ENCODE measurements at places on chromosomes 13 and 19. TPM values are rescaled to one million over a fixed set of nuclear protein-coding genes. Genes with fewer than 3 reads are reported as not detected.

GRCh38 chr13:113485545-113485944 is 5.0 kb downstream of the DCUN1D2 start:
- DNase-seq, result no peak

The ZSCAN4 gene
- polyA plus RNA-seq, result not detected

The C2CD4C gene
- 2.8 TPM for polyA plus RNA-seq

DNA sequence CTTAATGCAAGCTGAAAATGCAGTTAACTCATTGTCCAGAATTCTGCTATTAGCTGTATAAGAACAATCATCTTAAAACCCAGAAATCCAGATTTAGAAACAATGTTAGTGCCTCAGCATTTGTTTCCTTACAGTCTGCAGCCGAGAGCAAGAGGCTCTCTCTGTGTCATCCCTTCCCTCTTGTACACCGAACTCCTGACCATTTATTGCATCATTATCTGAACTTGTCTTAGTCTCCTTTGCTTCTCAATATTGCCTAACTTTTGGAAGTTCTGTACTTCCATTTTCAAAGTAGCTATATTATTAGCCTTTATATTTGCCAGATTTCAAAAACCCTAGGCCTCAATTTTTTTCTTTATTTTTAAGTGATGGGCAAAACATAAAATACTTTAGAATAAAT is 27.1 kb downstream of the RNASEH2B start:
- no peak for DNase-seq

DNA sequence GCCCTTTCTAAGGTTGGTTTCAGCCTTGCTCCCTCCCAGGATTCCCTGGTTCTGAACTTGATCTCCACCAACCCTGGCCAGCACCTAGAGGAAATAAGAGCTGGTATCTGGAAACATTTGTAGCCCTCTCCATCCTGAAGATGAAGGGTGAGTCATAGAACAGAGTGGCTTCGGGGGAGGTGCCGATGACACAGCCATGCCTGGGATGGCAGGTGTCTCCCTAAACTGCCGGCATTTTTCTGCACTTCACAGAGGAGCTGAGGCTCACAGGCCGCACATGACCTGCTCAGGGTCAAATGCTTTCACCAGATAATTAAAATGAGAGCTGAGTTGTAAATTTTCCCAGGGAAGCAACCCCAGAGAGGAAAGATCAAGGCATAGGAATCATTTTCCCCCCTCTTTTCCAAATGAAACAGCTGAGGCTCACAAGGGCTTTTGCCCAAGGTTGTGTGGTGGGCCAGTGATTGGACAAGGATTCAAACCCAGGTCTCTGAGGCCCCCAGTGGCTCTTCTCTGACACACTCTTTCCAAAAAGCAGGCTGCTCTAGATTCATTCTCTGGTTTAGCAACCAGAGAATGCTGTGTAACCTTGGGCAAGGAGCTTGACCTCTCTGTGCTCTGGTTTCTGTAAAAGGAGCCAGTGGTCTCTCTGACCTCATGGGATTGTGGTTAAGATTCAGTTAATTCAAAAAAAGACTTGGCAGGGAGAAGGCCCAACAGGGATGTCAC is 1.2 kb upstream of the SLC25A42 start:
- no peak for DNase-seq

DNA sequence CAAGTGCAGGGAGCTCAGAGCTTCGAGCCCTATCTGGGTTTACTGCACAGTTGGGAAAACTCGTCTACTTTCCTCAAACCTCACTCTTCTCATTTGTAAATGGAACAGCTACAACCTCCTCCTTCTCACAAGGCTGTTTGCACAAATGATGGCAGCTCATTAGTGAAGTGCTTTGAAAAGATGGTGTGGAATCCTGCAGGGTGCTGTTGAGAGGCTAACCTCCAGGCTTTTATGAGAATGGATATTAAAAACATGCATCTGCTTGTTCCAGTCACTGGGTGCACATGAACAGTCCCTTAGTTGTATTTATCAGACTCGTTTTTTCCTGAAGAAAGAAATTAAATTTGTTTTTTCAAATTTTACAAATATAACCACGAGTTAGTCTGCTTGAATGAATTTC is 36.6 kb downstream of the PCDH8 start:
- no peak for DNase-seq

GRCh38 chr19:38869836-38870607 is 8.1 kb downstream of the RINL start:
- no peak for DNase-seq

- DNase-seq, result no peak
These were observed 14.3 kb upstream of the SCEL start for GRCh38 chr13:77521194-77521593.

The SPACA6 gene
- 13.9 TPM for polyA plus RNA-seq

GRCh38 chr19:42529248-42529764 is 1.0 kb upstream of the CEACAM1 start:
- DNase-seq, result peak; percentile 25

GRCh38 chr13:72808917-72809500 is 27.1 kb downstream of the PIBF1 start:
- DNase-seq, result peak; percentile 4

- no peak for DNase-seq
These were observed 61.0 kb upstream of the RAP2A start for GRCh38 chr13:97372936-97373335.

DNA sequence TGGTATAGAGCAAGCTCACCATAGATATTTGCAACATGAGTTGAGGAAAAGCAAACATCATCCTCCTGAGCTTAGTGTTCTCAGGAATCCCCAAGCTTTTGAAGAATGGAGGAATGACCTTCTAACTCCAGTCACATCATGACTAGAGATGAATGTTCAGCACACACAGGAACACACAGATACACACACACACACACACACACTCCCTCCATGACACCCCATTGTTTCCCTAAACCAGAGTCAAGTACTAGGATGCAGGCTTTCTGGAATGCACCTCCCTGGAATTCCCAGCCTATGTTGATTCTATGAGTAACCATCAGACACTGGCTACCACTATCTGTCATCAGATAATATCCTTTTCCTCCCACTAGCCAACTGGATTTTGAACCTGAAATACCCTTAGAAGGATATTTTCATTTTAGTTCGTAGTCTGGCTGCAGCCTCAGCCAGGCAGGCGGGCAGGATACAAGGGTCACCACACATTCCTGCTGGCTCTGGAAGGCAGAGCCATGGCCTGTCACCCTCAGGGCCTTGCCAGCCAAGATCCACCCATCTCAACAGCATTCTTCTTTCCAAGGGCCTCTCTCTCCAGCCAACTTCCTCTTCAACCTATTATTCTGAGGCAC is 162.4 kb downstream of the FOXO1 start:
- no peak for DNase-seq

The KLHL1 gene
- 0.75 TPM for polyA plus RNA-seq

- DNase-seq, result no peak
These were observed 1.5 kb upstream of the SLC27A5 start for GRCh38 chr19:58513213-58513693.
